ENCODE measurements at places on chromosomes 12 and 14. TPM values are rescaled to one million over a fixed set of nuclear protein-coding genes. Genes with fewer than 3 reads are reported as not detected.

GRCh38 chr14:92601757-92602417, 88.3 kb downstream of the RIN3 start:
- no peak for DNase-seq

BTG1 gene
- 147 TPM for total RNA-seq

OR4E2 gene
- not detected for total RNA-seq

DLK1 gene
- not detected for total RNA-seq

EPYC gene
- not detected for total RNA-seq

DNA sequence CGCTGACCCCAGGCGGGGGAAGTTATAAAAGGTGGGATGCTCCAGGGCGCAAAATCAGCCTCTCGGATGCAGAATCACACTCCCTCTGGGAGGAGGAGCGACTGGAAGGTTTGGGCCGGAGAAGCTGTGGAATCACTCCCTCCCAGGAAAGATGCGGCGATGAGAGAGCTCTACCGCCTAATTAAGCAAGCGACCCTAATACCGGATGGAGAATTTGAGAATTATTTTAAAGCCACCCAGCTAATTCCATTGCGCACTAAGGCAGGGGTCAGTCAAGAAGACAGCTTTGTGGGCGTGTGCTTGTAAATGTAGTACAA, 1.9 kb downstream of the COL2A1 start:
- DNase-seq: no peak

GRCh38 chr12:89334548-89335169, 17.6 kb downstream of the DUSP6 start:
- no peak for DNase-seq

DNA sequence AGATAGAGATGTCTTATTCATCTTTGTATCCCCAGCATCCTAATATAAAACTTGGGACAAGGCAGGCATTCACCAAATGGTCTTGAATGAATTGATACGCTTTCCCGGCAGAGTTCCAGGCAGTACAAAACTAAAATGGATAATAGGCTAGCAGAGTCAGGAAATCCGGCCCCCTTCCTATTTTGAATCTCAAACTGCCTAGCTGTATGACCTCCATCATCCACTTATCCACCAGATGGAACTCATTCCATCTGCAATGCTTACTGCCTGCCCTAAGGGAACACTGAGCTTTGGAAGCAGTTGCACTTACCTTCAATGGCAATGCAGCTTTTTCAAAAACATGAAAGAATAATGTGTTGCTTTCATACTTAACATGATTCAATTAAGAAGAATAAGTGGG, 43.4 kb downstream of the BDKRB1 start:
- no peak for DNase-seq

ALDH1L2 gene
- total RNA-seq: 5.0 TPM

GRCh38 chr14:95222870-95223398, 65.6 kb upstream of the DICER1 start:
- no peak for DNase-seq

TAS2R31 gene
- total RNA-seq: 2.6 TPM

NEMF gene
- total RNA-seq: 68.9 TPM

GRCh38 chr12:94149119-94149780, 873 bp downstream of the PLXNC1 start:
- peak; percentile 64 for DNase-seq

MUCL1 gene
- not detected for total RNA-seq

GRCh38 chr14:100149851-100150611, 9.4 kb downstream of the DEGS2 start:
- peak; percentile 82 for DNase-seq

AQP2 gene
- not detected for total RNA-seq

DNA sequence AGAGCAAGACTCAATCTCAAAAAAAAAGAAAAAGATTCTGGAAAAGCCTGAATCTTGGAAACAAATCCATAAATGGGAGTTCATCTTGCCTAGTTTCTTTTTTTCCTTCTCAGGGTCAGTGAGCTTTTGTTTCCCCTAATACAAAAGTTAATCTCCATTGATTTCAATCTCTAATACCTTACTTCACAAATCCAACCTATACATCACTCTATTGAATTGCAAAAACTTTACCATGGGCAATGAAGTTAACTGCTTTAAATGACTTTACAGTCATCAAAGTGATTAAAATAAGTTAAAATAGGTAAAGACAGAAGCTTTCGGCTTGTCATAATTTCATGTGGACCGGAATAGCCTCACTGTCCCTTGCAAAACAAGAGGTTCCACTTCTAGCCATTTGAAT, 1012.7 kb upstream of the SEL1L start:
- DNase-seq: no peak

GRCh38 chr14:67579636-67580035, 20.4 kb downstream of the PIGH start:
- DNase-seq: no peak

GPR84 gene
- 1.7 TPM for total RNA-seq

RIPK3 gene
- total RNA-seq: 40.6 TPM

SH2B3 gene
- 22.4 TPM for total RNA-seq

All from mucosa of descending colon (tissue), 3 donors.